ENCODE measurements at places on chromosomes 7 and 10.

- no peak for DNase-seq
Measured at GRCh38 chr7:94311515-94311914, 83.2 kb upstream of the COL1A2 start.

DNA sequence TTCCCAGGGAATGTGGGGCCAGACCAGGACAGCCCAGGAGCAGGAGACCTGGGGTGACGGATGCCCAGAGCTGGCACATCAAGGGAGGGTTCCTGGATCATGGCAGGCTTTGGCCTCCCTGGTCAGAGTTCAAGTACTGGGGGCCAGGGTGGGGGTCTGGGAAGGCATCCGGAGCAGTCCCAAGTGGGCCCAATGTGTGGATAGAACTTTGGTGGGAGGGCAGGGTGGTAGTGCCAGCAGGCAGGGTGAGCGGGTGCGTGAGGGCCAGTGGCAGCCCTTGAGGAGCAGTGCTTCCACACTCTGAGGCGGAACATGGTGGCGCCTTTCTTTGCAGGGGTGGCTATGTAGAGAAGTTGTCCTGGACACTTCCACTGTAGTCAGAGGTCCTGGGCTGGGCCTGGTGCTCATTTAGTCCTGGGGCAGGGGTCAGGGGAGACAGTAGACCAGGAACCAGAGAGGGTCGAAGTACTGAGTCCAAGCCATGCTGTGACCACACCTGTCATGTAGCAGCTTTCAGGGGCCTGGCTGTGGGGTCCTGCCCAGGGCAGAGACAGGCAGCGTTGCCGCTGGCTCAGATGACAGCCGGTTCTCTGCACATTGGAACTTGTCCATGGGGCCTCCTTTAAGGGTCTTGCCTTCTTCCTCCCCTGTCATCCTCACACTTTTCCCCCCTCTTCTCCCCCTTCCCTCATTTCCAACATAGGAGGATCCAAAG is 22.2 kb upstream of the CSGALNACT2 start:
- DNase-seq = no peak

GRCh38 chr7:110541962-110542361 is 549.0 kb upstream of the LRRN3 start:
- DNase-seq = no peak

DNA sequence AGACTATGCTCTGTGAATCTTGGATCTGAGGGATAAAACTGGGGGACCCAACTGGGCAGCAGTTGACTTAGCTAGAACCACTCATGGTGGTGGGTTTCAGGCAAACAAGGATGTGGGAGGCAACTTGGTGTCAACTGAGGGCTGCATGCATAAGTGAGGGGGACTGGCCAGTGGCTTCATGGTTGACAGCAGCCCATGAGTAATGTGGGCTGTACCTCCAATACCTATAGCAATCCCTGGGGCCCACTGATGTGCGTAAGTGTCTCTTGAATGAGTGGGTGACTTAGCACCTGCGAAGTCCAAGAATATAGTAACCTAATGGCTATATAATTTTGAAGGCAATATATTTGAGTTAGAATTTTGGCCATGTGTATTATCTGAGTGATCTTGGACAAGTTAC is 13.7 kb upstream of the MAP3K8 start:
- DNase-seq = no peak

DNA sequence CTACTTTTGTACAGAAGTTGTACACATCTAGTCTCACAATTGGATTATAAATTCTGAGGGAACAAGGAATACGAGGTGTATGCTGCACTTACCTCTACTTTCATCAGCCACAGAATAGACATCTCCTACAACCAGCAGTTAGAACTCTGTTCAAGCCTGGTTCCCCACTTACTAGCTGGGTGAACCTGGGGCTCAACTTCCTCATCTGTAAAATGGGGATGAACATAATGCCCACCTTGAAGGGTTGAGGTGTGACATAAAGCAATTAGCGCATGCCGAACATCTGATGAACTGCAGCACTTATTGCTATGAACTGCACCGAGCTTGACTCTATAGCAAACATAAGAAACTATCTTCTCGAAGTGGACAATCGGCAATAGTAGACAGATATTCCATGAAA is 25.3 kb downstream of the XPNPEP1 start:
- DNase-seq = no peak

DNA sequence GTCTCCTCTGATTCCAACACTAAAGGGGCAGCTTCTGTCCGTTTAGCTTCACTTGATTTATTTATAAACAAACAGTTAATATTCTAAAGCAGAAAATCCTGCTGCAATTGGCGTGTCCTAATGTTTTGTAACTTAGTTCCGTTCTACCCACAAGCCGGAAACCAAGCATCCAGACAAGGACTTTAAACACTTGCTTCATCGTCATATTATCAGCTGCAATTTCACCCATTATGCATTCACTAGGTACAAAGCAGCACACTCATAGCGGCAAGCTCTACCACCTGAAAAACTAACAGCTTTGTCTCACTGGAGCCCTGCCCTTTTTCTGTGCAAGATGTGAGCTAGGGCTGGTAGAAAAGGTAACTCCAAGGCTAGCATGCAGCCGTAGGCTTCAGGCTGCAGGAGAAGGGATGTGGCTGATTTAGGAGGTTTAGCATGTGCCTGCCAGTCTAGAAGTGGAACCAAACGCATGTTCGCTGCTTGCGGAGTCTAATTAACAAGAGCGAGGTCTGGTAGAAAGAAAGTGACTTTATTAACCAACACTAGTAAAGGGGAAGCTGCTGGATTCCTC is 43.7 kb upstream of the BPGM start:
- no peak for DNase-seq

GRCh38 chr10:75356484-75356883 is 45.1 kb downstream of the ZNF503 start:
- no peak for DNase-seq

DNA sequence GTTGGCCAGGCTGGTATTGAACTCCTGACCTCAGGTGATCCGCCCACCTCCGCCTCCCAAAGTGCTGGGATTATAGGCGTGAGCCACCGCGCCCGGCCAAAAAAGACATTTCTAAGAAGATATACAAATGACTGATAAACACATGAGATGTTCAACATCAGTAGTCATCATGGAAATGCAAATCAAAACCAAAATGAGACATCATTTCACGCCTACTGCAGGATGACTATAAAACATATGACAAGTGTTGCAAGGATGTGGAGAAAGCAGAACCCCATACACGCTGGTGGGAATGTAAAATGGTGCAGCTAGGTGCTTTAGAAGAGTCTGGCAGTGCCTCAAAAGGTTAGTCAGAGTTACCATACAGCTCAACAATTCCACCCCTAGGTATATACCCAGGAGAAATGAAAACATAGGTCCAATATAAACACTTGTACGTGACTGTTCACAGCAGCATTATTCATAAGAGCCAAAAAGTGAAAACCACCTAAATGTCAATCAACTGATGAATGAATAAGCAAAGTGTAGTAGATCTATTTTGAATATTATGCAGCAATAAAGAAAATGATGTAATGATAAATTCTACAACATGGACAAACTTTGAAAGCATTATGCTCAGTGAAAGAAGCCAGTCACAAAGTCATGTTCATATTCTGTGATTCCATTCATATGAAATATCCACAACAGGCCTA is 24.5 kb downstream of the TMEM209 start:
- DNase-seq = no peak

DNA sequence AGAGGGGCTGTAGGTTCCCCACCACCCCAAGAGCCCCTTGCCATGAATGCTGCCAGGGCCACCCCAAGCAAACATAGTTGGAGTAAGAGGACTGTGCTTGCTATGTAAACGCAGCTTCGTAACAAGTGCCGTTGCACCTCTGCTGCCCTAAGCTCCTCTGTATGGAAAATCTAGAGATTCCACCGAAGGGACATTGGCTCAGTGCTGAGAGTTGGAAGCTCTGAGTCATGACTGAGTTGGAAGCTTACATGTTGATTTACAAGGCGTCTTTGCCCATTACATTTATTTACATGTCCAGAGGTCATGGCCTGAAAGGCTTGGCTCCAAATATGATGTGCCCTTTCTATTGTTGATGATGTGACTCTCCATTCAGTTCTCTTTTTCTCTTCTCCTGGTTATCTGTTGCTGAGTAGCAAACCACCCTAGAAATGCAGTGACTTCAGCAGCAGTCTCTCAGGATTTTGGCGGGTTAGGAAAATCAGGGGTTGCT is 233.1 kb upstream of the TCF7L2 start:
- DNase-seq = no peak

GRCh38 chr7:155457544-155458110 is 302 bp upstream of the EN2 start:
- no peak for DNase-seq

DNA sequence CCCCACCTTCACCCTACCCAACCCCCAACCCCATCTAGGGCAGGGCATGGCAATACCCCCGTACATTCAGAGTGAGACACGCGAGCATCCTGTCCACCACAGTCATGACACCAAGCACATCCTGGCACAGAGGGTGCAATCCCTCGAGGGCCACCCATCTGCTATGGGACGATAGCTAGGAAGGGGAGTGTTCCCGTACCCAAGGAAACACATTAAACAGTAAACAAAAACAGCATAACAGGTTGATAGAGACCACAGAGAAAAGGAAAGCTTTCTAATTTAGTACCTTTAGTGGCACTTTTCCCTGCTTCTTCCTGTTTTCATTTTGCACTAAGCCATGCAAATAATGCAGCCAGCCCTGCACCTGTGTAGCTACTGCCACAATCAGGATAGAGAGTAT is 2.3 kb upstream of the SMKR1 start:
- DNase-seq = no peak

- no peak for DNase-seq
Measured at GRCh38 chr10:7117806-7118674, 292.8 kb downstream of the SFMBT2 start.

DNA sequence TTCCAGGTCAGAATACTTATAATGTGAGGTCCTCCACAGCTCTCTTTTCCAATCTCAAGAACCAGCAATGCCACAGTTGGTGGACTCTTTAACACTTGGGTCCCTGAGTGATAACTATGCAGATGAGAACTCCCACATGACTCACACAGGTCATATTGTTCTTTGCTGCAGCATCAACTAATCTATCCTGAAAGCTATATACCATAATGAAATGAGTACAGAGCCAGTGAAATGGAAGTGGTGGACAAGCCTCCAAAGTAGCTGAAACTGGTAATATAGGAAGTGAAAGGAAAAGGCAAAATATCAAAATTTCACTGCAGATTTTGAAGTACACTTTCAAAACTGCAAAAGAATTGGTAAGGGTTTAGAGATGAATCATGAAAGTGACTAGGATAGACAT is 45.6 kb downstream of the SORCS1 start:
- no peak for DNase-seq

DNA sequence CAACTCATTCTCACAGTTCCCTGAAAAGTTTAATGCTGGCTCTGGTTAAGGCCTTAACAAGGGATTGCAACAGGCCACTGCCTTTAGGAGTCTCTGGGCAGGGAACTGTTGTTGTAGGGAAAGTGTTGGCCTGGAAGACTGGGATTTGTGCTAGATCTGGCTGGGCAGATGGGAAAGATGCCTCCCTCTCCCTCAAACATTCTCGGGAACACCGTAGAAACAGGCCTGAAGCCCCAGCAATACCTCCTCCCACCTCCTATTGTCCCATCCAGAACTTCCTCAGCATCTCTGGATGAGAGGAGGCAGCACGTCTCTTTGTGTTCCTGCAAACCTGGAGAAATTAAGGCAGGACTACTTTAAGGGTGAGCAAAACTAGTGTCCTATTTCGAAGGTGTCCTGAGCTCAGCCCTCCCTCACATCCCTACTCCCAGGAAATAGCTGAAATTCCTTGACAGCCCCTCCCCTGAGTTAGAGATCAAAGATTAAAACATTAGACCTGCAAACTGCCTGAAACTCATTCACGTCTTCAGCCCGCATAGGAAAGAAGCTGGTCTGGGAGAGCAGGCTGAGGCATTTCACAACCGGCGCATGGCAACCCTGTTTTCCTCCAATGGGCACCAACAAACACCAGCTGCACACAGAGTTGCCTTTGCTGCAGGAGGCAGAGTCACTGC is 10.9 kb upstream of the MAP3K8 start:
- peak; percentile 44 for DNase-seq

GRCh38 chr10:35316218-35316967 is 19.9 kb upstream of the CCNY start:
- DNase-seq = no peak

DNA sequence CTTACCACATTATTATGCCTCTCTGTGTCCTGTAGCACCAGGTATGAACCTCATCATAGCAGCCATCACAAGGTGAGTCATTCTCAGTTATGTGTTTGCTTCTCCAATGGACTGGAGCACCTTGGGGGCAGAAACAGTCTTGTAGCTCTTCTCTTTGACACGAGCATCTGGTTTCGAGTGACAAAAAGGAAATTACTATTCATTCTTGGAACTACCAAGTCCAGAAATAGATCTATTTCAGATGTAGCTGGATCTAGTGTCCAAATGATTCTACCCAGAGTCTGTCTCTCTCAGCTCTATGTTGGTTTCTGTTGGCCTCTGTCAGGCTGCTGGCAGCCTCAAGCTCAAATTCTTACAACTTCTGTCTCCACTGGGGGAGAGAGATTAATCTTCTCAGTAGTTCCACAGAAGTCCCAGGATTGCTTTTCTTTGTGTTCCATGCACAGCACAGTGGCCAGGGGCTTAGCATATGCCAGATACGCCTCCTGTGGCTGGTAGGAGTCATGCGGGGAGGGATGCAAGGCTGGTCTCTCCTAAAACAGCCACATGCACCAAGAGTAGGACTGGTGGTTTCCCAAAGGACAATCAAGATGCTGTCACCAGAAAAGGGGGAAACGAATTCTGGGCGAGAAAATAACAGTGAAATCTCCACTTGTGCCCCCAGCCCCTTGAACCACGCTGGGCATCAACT is 37.2 kb upstream of the PAPSS2 start:
- DNase-seq = no peak

DNA sequence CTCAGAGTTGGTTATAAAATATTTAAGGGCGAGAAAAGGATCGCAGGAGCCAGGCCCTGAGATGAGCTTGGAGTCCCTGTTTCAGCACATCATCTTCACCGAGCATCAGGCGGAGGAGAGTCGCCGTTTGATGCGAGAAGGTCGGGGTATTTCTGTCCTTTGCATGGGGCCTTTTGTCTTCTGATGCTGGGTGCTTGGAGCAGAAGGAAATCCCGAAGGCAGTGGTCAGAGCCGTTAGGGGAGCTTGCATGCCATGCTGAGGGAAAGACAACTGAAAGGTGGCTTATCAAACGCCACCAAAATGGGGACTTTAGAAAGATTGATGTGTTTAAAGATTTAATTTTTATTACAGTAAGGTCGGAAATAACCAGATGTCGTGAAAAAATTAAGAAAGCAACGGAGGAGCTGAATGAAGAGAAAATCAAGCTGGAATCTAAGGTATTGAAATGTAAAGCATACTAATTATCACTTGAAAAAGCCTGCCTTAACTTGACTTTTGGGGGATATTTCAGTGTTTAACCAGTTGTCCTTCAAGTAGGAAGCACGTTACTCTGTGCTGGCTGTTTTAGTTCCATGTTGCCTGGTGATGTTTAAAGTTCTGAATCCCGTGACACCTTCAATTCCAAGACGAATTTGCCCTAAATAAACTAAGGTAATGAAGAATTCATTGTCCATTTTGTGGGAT is 845 bp downstream of the CCDC172 start:
- no peak for DNase-seq
